Sigmoid colon (tissue), 7 donors: ENCODE measurements at places on chromosomes 7 and 10. TPM values are rescaled to one million over a fixed set of nuclear protein-coding genes. Genes with fewer than 3 reads are reported as not detected.

DNA sequence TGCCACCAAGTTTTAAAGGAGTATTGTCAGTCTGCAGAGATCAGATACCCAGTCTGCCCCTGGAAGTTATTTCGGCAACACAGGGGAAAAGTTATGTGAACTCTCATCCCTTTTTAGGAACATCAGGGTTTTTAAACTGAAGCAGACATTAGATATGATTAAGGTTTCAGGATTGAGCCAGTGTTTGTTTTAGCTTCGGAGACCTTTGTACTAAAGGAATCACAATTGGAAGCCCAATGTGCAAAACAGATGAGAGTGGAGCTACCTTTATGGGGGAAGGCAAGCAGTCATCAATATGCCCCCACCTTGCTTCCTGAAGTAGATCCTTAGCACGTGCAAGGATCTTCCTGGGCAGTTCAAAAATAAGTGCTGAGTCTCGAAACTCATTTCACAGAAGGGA, 39.5 kb downstream of the ETV1 start:
- H3K4me1 ChIP-seq, result no peaks in the 10 kb centered on the region
- no peaks in the 10 kb centered on the region for H3K27me3 ChIP-seq
- DNase-seq, result no peak
- no peak overlapping the region for H3K4me3 ChIP-seq

DNA sequence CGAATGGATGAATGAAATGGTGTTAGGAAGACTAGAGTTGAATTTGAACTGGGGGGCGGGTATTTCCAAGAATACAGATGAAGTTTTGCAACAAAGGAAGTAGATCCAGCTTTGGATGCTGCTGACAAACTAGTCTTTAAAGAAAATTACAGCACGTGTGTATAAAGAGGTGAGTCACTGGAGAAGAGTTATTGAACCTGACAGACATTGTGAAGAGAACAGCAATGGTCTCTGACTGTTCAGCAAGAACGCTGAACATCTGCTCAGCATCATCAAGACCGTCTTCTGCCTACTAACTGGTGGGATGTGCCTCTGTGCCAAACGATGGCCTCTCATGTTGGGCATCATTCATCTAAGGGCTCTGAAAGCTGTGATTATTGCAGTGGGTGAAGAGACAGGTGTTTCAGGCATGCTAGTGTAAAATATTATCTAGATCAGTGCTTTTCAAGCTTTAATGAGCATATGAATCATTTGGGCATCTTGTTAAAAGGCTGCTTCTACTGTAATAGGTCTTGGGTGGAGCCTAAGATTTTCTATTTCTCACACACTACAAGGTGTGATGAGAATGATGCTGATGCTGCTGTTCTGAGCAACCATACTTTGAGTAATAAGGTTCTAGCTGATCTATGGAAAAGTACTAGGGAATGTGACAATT, 291.3 kb downstream of the PTEN start:
- no peak overlapping the region for H3K4me3 ChIP-seq
- H3K27ac ChIP-seq, result no peak overlapping the region

DNA sequence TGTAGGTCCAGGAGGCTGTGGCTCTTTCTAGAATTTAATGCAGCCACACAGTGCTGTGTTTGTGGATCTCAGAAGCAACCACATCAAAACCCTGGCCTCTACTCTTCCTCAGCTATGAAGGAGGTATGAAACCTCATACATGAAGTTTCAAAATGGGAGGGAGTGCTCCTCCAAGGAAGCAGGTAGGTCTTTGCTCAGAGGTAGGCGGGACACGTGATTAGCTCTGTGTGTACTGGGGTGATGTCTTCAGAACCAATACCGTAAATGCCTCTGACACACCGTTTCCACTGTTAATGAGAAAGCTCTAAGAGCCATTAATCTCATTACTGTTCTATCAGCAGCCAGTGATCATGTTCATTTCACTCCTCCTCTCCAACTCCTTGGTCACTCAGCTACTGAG, 126.1 kb downstream of the PLXNA4 start:
- no peaks in the 10 kb centered on the region for H3K36me3 ChIP-seq
- H3K27ac ChIP-seq, result no peak overlapping the region
- no peaks in the 10 kb centered on the region for H3K4me1 ChIP-seq
- DNase-seq, result no peak

DNA sequence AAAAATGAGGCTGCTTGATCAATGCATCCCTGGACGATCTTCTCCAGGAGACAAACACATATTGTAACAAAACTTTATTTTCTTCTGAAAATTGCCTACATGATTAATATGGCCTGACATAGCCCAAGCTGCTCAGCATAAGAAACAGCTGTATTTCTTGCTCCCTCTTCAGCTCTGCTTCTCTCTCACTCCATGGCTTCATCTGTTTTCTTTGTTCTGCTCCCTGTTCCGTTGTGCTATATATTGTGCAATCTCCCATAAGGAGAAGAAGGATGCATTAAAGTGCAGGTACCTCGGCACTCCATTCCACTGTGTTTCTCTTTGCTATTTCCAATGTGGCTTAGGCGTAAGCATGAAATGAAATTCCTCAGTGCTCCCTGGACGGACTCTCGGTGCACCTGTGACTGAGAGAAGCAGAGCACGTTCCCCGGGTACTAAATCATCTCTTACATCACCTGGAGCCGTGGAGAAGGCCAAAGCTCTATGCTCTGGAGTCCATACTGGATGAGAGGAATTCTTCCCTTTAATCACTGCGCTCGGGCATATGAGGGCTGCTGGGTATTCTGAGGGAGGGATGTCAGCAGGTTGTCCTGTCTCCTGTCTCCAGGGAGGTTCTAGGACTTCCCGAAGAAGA, 254.3 kb downstream of the GALNT17 start:
- H3K27ac ChIP-seq, result no peak overlapping the region
- H3K36me3 ChIP-seq, result no peaks in the 10 kb centered on the region
- no peaks in the 10 kb centered on the region for H3K4me1 ChIP-seq
- peak; percentile 9 for DNase-seq
- no peak overlapping the region for H3K4me3 ChIP-seq
- no peaks in the 10 kb centered on the region for H3K27me3 ChIP-seq

- peaks cover 5% of the 10 kb centered on the region for H3K4me1 ChIP-seq
- no peak overlapping the region for H3K4me3 ChIP-seq
- H3K27me3 ChIP-seq, result no peaks in the 10 kb centered on the region
- H3K36me3 ChIP-seq, result no peaks in the 10 kb centered on the region
Measured at GRCh38 chr10:67612577-67613537, 83.1 kb downstream of the CTNNA3 start.

DNA sequence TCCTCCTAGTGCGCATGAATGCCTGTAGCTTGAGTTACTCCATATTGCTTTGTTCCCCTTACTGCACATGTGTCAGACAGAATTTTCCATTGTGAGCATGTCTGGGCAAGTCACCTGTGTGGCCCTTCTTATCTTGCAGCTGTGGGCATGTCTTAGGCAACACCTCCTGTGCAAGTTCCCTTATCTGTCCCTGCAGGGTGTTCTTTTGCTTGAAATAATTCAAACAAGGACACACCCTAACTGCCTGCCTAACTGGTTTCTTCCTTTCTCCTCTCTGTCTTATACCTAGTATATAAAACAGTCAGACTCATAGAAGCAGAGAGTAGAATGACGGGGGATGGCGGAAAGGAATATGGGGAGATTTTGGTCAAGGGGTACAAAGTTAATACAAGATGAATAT, 421.1 kb upstream of the SORCS1 start:
- H3K27me3 ChIP-seq, result no peaks in the 10 kb centered on the region
- DNase-seq, result no peak
- H3K4me1 ChIP-seq, result no peaks in the 10 kb centered on the region
- no peak overlapping the region for H3K27ac ChIP-seq
- H3K36me3 ChIP-seq, result no peaks in the 10 kb centered on the region

Gene VPS37D
- 1.6 TPM for total RNA-seq

DNA sequence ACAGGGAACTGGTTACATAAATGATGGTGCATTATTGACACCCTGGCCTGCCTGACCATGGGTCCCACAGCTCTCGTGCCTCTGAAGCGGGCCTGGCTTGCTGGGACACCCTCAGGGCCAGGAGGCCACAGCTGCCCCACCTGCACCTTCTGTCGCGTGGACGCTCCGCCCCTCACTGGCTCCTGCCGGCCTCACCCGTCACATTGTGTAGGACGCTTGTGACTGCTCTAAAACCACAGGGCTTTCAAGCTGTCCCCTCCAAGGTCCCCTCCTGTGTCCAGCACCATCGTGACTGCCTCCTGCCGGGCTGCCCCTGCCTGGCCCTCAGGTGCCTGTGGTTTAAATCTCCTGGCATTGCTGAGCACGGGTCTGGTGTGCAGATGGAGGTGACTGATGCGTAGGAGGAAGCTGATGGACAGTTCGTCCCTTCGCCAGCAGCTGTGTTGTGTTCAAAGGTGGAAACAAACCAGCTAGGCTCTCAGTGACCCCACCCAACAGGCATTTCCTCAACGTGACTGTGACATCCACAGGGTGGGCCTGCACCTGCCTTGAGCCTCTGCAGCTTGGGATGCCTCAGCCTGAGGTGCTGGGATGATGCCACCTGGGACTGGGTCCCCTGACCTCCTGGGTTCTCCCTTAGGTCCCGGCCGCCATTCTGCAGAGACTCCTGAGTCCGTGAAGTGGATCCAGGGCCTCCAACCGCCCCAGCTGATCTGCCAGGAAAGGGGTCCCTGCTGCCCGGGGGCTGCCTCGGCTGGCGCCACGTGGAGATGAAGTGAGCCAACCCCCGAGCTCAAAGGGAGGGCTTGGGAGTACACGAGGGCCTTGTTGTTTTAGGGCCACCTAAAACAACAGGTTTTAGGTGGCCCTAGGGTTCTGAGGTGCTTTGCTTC, 148.5 kb downstream of the WDR37 start:
- H3K27ac ChIP-seq, result no peak overlapping the region
- no peak overlapping the region for H3K4me3 ChIP-seq
- DNase-seq, result no peak
- no peaks in the 10 kb centered on the region for H3K4me1 ChIP-seq
- H3K27me3 ChIP-seq, result no peaks in the 10 kb centered on the region

DNA sequence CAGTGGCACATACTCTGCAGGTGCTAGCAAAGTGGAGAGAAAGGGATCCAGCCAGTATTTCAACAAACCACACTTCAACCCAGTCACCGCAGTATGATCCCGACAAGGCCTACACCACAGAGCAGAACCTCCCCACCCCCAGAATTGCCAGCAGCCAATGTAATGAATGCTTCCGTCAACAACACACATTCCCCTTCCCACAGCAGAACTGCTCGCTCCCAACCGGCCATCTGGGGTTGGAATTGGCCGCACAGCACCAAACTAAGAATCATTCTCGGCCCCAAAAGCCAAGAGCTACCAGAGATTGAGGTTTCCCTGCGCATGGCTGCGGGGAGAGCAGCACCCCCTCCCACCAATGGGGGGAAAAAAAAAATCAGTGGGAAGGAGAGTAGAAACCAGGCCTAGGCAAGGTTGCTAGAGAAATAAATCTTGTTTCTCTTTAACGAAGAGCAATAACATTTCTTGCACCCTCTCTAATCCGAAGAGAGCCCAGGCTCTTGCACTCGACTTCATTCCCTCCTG, 1.1 kb downstream of the WASL start:
- peaks cover 2% of the 10 kb centered on the region for H3K4me1 ChIP-seq
- H3K27me3 ChIP-seq, result no peaks in the 10 kb centered on the region
- peak overlapping the region; percentile 90 for H3K27ac ChIP-seq
- peak; percentile 71 for DNase-seq
- no peaks in the 10 kb centered on the region for H3K36me3 ChIP-seq

GRCh38 chr10:77159538-77160110, 478.0 kb downstream of the KCNMA1 start:
- DNase-seq, result no peak
- no peak overlapping the region for H3K27ac ChIP-seq
- no peaks in the 10 kb centered on the region for H3K27me3 ChIP-seq
- H3K36me3 ChIP-seq, result no peaks in the 10 kb centered on the region
- no peaks in the 10 kb centered on the region for H3K4me1 ChIP-seq

DNA sequence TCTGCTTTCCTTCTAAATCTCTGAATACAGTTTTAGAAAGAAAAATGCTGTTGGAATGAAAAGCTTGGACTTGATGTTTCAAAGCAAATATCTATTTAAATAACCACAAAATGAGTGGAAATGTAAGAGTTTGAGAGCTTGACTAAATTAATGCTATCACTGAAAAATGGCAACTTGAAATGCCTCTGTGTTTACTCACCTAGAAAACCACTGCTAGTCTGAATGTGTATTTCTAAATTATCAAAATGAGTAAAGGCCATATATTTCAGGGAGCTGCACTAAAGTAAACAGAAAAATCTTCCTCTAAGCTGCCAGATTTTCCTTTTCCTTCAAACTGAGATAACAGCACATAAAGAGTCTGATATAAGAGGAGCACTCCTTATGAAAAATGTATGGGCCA, 87.9 kb downstream of the DPY19L1 start:
- peaks cover 5% of the 10 kb centered on the region for H3K36me3 ChIP-seq
- no peak for DNase-seq
- H3K4me3 ChIP-seq, result no peak overlapping the region
- no peaks in the 10 kb centered on the region for H3K27me3 ChIP-seq

Gene GNGT1
- not detected for total RNA-seq

DNA sequence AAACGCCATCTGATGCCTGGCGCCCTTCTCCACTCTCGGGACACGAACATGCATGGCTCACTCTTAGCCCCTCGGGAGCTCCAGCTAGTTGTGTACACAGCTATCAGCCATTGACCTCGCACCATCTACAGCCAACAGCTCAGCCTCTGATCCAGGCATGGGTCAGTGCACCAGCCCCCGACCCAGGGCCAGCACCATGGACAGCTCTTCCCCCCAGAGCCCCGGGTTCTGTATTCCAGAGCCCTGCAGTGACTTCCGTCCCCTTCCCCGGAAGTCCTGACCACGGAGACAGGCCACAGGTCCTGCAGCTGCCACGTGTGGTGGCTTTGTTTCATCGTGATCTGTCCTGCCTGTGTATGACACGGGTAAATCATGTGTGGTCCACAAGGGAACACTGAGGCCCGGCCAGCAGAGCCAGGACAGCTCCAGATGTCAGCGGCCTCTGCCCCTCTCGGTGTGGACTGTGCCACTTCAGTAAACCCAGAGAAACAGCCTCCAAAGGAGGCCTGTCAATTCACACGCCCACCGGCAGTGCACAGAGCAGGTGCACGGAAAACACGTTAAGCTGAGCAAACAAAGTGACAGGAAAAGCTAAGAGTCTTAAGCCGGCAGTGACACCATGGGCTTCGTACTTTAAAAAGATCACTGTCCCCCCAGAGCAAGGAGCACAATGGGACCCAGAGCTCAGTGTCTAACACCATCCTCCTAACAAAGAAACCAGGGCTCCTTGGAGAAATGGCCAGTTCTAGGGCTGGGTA, 13.0 kb downstream of the STK32C start:
- no peaks in the 10 kb centered on the region for H3K36me3 ChIP-seq
- peak; percentile 27 for DNase-seq
- no peaks in the 10 kb centered on the region for H3K4me1 ChIP-seq

DNA sequence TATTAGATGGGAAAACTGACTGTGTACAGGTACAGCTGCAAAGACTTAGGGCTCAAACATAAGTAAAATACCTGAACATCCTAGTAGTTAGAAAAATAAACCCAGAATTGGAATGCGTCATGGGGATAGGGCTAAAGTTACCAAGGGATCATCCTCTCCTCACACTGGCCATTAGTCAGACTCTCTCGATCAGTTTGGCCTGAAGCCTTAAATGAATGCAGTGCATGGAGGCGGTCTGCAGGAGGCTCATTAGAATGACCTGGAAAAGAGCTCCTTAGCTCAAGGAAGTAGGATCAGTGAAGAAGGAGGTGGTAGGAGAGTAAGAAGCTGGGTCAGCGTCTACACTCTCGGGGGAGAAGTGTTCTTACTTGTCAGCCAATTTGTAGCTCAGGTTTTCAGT, 35.3 kb downstream of the DENND2A start:
- H3K4me1 ChIP-seq, result no peaks in the 10 kb centered on the region
- H3K27ac ChIP-seq, result peak overlapping the region; percentile 31
- no peaks in the 10 kb centered on the region for H3K27me3 ChIP-seq
- H3K36me3 ChIP-seq, result no peaks in the 10 kb centered on the region
- DNase-seq, result no peak
